ENCODE measurements at places on chromosomes 2 and 18.
A peak's percentile ranks its signal among the peaks of the same experiment; 100 is the strongest.

DNA sequence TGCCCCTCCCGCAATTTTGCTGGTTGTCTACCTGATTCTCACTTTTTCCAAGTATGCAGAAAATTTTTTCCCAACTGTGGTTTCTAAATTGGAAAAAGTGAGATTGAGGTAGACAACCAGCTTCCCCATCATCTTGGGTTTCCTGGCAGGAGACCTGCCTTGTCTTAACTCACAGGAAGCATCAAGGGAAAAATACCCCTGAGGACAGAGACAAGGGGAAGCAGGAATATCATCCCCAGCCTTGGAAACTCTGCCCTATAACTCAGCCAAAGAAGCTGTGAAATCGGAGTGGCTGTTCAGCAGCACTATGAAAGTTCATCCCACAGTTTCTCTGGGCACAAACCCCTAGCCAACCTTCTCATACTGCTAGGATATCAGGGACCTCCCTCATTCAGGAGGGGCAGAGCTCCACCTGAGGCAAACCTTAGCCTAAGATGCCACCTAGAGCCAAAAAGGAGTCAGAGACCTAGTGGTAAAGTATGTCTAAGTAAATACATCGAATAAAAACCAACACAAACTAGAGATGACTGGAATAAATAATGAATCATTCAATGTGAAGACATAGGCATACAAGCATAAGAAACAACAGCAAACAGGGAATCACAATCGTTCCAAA, 68.2 kb downstream of the ZSWIM2 start:
- peak; percentile 5 for DNase-seq

- DNase-seq: no peak
These were observed 70.9 kb upstream of the FHL2 start for GRCh38 chr2:105469781-105470180.

DNA sequence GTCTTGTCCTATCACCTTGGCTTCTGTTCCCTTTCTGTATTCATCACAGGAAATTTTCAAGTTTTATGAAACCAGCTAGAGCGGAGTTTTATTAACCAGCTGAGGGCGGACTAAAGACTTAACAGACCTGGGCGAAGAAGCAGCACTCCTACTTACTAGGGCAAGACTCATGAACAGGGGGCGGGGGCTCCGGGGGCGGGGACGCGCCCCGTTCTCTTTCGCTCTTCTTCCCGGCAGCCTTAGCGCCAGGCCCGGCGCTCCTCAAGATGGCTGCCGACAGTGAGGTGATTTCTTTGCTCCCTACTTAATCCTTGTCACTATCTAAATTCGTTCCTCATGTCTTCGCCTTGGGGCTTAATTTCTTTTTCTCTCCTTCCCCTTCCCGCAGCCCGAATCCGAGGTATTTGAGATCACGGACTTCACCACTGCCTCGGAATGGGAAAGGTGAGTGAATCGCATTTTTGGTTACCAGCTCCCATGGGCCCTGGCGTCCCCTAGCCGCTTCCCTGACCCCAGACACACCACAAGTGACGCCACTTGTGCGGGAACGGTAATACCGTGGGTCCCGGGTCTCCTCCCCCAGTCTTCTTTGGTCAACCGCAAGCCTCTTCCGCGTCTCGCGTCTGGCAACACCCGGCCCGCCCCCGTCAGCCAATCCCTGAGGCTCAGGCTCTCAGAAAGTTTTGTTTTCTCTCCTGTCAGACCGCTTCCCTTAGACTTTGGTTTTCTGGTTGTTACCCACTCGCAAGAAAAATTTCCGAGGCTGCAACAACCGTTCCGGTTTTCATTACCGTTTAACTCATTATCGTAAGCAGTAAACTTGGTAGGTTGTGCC, at the start of gene RAB3GAP1:
RAB3GAP1 (plus strand) TSS at position 251 of the 835 bp plus-strand sequence; CDS start at position 267, 16 bp downstream.
- peak; percentile 88 for DNase-seq

DNA sequence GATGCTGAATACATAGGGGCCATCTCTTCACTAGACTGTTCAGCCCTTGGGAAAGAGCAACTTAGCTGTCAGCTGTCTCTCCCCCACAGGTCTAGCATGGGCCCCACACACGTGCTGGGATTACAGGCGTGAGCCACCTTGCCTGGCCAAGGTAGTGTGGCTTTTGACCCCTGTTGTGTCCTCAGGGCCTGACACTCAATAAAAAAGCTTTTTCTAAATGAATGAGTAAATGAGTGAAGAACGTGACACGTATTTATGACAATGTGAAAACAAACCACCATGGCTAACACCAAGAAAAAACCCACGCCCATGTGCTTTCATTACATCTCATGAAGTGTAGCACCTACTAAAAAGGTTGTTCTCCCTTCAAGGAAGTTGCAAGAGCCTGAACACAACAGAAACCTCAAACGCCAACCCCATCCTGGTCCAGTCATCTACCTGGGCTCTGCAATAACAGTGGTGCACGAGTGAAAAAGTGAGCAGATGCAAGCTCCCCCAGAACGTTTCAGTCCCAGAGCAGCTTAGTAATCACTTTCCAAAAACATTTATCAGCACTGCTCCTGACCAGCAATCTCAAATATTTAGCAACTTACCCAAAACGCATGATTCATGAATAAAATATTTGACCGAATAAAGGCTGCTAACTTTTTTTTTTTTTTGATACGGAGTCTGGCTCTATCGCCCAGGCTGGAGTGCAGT, 3.4 kb downstream of the WDFY1 start:
- DNase-seq: peak; percentile 64

- DNase-seq: no peak
These were observed 84.3 kb downstream of the EFEMP1 start for GRCh38 chr2:55839182-55839819.

DNA sequence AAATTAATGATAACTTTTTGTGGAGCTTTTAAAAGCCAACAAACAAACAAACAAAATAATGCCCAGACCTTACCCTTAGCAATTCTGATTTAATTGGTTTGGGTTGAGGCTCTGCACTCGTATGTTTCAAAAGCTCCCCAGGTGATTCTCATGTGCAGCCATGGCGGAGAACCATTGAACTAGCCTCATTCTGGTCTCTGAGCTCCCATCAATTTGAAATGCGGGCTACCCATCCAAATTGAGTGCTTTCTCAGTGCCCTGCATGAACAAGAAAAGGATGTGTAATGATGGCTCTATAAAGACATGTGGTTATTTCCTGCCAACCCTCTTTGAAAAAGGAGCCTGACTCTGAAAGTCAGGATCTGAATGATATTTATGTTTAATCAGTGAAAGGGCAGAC, 8.2 kb downstream of the MXD1 start:
- no peak for DNase-seq

DNA sequence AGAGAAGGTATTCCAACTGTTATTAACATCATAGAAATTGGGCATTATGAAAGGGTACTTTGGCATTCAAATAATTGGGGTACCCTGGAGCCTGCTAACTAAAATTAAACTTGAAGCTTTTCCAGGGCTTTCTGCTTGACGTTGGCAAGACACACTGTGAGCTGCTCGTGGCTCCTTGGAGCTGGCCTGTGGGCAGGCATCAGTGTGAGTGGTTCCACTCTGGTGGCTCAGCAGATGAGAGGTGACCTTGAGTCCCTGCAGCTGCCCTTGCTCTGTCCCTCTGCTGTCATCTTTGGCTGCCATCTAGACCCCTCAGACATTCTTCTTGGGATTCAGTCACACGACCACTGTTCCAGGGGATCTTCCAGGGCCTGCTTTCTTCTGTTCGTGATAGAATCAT, 6.7 kb downstream of the CNNM3 start:
- no peak for DNase-seq

GRCh38 chr2:58680755-58681310, 439.7 kb upstream of the FANCL start:
- DNase-seq: no peak

- DNase-seq: no peak
These were observed 50.4 kb downstream of the PKP4 start for GRCh38 chr2:158507141-158507540.

DNA sequence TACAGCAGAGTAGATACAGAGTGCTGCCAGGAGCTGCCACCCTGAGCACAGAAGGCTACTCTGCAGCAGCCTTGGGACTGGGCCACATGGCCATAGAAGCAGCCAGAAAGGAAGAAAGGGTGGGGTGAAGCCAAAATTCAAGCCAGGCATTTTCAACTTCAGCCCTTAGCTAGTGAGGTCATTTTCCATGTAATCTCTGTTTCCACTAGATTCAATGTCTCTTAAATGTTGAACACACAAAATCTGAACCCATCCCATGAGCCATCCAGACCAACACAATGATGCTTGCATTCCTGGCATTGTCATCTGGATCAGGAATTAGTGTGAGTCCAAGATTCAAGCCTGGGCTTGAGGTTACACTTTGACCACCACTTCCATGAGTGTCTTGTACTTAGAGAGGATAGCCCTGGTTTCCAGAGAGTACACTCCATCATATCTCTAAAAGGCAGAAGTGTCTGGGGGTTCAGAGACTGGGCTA, 243.6 kb downstream of the OSR1 start:
- DNase-seq: no peak

GRCh38 chr2:195535911-195536522, 121.0 kb upstream of the SLC39A10 start:
- peak; percentile 47 for DNase-seq

DNA sequence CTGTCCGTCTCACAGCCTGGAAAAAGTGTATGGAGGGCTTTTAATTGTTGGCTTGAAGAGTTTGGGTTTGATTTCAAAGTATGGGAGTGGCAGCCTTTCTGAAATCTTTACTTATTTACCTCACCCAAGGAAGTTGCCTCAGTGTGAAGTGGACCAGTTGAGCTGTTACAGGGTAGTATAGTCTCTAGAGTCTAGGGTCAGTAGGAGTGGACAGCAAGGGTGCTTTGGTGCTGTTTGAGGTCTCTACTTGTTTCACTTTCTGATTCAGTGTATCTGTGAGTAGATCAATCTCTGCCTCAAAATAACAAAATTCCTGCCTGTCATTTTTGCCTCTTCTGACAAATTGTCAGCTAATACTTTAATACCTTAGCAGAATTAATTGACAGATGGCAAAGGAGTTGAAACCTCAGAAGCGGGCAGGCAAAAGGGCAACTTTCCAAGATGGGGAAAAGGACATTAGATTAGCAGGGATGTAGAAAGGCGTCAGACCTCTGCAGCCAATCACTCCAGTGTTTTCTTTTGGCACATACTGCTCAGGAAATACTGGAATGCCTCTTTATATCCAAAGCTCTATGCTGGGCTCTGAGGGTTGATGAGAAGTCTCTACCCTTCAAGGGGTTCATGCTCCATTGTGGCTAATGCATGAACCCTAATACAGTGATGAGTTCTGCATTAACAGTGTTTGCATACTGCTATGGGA, 5.9 kb downstream of the RIOK3 start:
- no peak for DNase-seq

- no peak for DNase-seq
These were observed 6.0 kb upstream of the FAM117B start for GRCh38 chr2:202628646-202629198.

DNA sequence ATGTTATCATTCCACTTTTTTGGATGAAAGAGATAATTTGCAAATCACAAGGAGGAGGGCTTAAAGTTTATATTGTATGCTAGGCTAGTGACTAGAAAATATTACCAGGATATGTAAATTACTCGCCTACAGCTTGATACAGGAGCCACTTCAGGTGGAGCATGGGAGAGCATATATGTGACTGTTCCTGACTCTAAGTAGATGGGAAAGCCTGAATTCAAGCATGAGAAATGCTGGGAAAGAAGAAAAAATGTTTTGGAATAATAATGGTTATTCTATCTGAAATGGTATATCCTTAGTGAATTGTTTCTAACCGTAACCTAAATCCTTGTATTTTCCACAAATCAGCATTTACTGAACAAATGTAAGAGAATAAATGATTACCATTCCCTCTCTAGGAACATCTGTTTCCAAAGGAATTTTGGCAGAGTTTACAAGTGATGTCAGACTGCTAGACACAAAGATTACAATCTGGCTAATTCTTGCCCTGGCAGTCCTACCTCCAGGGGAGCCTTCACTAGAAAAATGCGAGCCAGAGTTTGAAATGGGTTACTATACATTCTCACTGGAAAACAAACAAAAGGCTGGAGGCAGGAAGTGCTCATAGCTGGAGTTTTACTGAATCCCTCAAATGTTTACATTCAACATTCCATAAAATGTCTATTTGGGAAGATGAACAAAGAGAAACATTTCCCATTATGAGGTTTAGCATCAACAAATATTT, 129.4 kb upstream of the MAPRE2 start:
- DNase-seq: no peak

DNA sequence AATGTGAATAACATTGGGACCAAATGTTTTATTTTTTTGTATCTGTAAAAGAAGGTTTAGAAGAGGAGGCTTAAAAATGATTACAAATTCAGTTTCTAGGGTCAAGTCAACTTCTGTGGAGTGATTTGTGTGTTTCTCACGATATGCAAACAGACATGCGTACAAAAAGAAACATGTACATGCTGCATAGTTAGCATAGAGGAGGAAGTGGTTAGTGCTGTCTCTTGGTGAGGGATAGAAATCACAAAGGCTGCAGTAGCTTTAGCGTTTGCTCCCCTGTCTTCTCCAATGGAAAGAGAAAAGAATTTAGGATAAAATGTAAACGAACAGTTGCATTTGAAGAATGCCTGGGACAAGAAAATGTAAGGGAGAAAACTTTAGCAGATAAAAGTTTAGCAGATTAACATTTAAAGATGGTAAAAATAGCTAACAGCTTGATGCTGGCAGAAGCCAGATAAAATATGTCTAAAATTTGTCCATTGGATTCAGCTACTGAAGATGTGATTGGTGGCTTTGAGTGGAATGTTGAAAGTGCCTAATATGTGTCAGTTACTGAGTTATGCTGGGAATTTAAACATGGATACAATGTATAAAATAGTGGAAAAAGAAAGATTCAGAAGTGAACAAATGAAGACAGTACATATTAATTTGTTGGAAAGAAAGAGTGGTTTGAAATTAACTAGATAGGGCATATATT, 44.9 kb downstream of the MALT1 start:
- DNase-seq: peak; percentile 44

- DNase-seq: no peak
These were observed 553.3 kb downstream of the ARHGAP15 start for GRCh38 chr2:143682436-143683055.

DNA sequence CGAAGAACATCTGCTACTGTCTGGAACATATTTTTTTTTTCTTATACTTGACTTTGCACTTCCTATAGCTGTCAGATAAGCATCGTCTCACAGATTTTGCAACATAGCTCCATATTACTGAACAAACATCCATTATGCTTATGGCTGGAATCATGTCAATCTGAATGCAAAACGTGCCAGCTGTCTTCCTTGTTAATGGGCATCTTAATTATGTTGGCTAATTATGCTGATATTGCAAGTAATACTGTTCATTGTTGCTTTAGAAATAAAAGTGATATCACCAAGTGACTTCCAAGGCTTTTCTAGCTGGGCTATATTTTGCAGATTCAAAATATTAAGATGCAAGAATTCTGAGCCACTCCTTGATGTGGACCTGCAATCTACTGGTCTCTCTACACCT, 176.8 kb downstream of the ARL4C start:
- no peak for DNase-seq

Data from GM13977 (cell line).